ENCODE measurements at places on chromosomes 13 and 19.
A peak's percentile ranks its signal among the peaks of the same experiment; 100 is the strongest.

- ATAC-seq, result peak; percentile 27
Observed at GRCh38 chr19:932648-933552, 7.1 kb downstream of the ARID3A start.

- ATAC-seq, result no peak
Observed at GRCh38 chr13:36794706-36795105, 24.3 kb upstream of the RFXAP start.

DNA sequence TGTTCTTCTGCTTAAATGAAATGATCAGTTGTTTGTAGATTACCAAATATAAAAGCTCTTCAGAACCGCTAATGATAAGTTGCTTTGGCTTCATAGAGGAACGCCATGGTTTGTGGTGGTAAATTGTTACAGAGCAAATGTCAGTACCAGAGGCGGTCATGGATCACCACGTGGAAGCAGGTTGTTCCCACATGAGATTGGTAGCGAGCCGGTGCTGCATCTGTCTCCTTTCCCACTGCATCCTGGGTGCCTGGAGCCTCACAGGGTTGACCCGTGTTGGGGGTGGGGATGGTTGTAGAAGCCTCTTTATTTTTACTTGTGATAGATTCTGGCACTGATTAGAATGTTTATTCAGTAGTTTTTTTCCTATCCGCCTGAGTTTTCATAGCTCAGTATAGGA, 14.7 kb downstream of the GARRE1 start:
- no peak for ATAC-seq

DNA sequence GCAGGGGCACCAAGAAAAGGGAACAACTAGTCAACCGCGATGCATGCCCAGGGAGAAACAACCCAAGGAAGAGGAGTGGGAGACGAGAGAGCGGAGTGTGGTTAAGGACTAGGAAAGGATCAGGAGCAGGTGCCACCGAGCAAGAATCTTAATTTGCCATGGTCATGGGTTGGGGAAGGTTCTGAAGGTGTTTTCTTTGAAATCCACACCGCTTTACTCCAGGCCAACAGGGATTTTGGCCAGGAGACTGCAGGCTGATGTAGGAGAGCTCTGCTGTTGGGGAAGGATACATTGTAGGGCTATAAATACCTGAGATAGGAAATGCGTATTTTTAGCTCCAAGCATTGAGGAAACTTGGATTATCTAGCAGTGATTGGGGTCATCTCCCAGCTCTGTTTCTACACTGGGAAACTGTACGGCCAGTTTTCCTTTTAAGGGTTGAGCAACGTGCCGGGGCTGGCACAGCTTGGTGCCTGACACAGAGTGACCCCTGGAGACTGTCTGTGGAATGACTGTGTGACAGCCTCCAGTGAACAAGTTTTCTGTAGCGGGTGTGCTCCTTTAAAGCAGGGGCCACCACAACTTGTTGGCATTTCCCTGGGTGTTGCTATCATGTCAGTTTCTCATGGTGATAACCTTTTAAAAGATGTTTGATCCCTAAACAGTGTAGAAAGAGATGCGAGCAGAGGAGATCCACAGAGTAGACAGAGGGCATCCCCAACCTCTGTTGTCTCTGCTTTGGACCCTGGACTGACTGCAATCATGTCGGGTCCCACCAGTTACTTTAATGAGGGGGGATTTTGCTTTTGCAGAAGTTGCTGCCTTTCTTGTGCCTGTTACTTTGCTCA, 34.3 kb downstream of the ZNF536 start:
- ATAC-seq, result no peak

DNA sequence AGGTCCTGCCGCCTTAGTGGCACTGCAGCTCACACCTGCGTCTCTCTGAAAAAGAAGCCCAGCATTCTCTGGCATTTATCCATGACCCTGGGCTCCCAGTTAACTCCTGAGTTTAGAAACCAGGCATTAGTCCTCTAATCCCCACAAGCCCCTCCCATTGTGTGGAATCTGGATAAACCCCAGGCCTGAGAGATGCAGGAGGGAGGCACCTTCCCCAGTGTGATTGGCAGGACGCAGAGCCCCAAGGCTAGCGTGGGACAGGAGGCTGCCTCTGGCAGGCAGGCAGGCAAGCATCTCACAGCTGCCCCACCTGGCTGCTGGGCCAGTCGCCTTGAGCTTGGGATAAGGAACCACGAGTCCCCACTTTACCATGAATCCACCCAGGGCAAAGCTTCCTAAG, 11.0 kb upstream of the SERPINE3 start:
- ATAC-seq, result no peak

GRCh38 chr19:6723108-6723618, 2.7 kb upstream of the C3 start:
- no peak for ATAC-seq

DNA sequence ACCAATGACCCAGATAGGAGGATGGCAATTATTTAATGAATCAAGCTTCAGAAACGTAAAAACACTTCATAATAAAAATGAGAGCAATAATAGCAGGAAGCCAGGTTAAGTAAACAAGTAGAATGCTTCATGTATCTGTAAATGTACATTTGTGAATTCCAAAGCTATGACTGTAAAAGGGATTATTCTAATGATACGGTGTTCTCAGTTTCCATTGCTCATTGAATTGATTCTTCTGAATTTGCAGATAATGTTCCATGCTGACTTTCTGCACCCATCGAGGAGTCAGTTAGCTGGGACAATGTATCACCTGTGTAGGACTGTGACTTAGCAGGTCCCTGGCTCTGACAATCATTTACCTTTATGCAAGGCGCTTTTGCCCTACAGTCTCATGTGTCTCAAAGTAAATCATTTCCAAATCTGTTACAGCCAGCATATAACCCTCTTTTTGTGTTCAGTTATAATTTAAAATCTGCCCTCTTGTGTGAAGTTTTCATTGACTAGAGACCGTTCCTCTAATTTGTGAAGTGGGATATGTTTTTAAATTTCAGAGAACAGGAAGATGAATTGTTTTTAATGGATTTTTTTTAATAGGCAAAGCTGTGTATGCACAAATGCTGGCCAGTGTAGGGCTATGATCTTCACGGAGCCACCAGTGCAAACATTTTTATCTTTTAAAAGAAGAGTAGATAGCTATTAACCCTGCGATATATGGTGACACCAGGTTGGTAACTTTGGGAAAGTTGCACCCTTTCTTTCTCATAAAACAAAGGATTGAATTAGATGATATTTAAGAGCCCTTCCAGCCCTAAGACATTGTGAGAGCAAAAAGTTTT, 267.1 kb downstream of the KLF5 start:
- peak; percentile 55 for ATAC-seq

DNA sequence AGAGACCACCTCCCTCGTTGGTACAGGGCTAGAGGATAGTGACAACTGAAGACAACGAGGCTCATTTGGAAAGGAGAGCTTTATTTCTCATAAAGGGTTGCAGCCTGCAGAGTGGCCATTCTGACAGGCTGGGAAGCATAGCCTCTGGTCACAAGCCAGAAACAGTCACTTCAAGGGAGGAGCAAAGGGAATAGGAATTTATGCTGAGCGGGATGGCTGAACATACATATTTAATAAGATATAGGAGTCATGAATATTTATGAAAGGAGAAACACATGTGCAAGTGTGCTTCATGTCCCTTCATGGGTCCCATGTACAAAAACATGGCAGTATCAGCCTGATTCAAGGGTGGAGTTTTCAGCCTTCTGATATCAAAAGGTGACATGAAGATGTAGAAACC, 27.1 kb upstream of the URI1 start:
- ATAC-seq, result no peak
